NCI-H187 (cell line): ENCODE measurements at places on chromosomes 3 and 15.
A peak's percentile ranks its signal among the peaks of the same experiment; 100 is the strongest.

- DNase-seq, result no peak
These were observed 14.5 kb downstream of the TKT start for GRCh38 chr3:53240989-53241972.

DNA sequence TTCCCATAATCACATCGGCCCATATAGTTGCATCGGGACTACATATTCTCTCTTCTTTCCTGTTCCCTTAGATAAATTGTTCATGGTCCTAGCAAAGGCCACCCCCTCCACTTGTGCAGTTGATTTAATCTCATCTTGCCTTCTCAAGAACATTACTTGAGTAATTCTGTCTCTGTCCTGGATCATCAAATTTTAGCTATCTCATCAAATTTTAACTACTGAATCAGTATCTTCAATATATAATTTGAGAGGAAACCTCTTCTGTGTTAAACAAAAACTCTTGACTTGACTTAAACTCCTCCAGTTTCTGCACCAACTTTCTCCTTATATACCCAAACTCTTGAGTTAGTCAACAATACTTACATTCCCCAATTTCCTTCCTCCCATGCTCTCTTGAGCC is 4.2 kb upstream of the PRR23B start:
- DNase-seq, result no peak

- no peak for DNase-seq
These were observed 49.9 kb downstream of the CHRD start for GRCh38 chr3:184429786-184430185.

DNA sequence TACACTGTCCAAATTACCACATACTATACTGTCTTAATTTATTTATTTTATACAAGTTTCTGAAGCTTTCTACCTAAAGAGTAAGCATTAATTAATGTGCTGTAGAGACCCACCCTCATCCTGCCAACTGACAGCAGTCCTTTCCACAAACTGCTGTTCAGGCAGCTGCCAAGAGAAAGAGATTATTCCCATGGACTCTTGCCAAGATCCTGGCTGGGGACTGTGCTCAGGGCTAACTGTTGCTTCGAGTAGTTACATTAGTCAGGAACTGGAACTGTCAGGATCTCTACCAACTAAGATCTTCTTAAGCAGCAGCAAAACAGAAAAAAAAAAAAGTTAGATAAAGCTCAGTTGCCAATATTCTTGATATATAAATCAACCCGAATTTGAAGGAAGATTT is 398.8 kb downstream of the MECOM start:
- DNase-seq, result no peak

- no peak for DNase-seq
These were observed 29.0 kb upstream of the SLC2A2 start for GRCh38 chr3:171055336-171056178.

DNA sequence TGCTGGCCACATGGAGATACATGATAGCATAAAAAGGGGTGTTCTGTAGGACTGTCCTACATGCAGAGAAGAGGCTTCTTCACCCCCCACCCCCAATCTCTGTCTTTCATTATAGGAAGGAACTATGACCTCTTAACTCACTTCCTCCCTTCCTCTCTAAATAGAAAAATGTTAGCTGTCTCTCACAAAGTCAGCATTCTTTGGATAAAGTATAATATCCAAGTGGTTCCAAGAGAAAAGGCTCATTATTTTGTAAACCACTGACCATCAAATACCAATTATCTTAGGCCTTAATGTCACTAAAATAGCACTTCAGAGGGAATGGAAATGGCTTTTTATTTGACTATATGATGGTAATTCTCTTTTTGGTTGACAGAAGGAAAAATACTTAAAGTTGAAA is 95.3 kb upstream of the SLC2A2 start:
- no peak for DNase-seq

DNA sequence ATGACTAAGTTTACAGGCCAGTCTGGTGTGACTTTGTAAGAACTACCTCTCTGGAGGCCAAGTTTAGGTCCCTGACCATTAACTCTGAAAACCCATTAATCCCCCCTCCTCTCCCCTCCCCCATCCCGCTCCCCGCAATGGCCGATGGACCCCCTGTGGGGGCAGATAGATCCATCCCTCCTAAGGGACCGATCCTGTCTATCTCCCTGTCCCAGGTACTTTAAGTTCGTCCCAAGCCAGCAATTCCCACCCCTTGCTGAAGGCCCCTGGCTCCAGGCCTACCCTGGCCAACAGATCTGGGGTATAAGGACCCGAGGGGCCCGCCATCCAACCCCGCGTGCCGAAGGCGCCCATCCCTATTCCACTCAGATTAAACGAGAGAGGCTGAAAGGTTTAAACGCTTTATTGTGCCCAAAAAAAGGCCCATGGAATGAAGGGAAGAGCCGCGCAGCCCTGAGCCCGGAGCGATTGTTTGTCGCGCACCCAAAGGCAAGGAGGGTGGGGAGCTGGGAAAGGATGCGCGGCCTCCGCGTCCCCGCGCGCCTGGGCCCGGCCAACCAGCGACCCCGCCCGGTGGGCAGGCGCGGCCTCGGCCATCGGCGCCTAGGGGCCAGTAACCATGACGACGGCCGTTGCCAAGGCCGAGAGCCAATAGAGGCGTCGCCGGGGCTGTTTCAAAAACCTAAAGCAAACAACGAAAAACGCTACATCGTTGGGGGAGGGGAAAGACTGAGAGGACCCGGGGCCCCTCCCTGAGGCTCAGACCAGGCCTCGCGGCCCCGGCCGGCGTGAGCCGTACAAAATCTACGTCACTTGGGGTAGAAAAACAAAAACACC is 35.9 kb downstream of the HMCES start:
- DNase-seq, result peak; percentile 71

- DNase-seq, result no peak
These were observed 36.8 kb downstream of the ADCY5 start for GRCh38 chr3:123412076-123412475.

- no peak for DNase-seq
These were observed 36.3 kb downstream of the LRIG1 start for GRCh38 chr3:66464512-66464894.

DNA sequence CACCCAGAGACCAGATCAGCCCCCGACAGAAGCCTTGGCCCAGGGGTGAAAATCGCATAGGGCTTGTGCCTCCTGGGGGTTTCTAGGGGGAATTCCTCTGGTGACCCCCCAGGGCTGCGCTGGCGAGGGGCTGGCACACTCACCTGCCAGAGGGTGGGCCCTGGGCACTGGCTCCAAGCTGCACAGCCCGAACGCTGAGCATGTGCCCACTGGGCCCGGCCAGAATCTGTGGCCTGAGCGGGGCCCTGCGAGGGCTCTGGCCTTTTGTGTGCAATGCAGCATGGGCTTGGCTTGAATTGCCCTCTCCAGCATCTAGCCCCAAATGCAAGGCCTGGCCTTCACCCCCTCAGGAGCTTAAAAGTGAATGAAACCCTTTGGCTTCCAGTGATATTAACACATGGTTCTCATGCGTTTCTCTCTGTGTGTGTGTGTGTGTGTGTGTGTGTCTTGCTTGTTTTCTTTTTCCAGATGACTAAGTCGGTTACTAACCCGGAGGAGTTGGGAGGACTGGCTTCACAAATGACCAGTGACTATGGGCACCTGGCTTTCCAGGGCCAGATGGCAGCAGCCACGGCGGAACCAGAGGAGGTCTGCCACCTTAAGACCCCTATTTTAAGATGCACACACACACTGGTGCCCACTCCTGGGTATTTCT is 259.1 kb upstream of the TPM1 start:
- DNase-seq, result no peak

DNA sequence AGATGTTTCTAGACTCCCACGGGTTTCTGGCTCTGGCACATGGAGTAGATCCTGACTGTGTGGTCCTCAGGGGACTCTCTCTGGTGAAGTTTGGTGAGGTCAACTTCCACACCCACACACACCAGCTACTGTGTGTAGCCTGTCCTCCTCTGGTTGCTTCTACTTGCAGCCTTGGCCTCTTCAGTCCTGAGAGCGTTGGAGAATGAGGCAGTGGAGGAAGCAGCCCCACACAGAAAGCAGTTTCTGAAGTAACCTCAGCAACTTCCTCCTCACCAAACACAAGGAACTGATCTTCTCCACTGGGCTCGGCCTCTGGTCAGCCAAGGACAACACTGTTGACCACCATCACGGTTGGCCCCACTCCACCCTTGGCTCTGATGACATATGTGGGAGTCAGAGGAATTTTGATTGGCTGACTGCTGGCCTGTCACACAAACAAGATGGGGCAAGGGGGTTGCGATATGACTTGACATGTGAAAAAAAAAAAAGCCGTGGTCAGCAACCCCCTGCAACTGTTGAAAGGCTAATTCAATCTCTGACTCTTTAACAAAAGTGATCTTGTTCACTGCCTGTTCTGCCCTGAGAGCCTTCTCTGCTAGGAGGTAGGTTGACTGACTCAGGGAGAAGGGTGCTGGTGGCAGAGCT is 19.6 kb downstream of the CD86 start:
- DNase-seq, result no peak

GRCh38 chr15:48400086-48400485 is 68.9 kb downstream of the DUT start:
- no peak for DNase-seq

- no peak for DNase-seq
These were observed 806 bp downstream of the GOLM2 start for GRCh38 chr15:44289259-44289790.

GRCh38 chr15:74464216-74464615 is 3.3 kb upstream of the UBL7 start:
- no peak for DNase-seq

- no peak for DNase-seq
These were observed 15.7 kb upstream of the TIPARP start for GRCh38 chr3:156658732-156659090.

- DNase-seq, result no peak
These were observed 32.9 kb downstream of the DNAJB8 start for GRCh38 chr3:128433837-128434165.

- no peak for DNase-seq
These were observed 21.6 kb downstream of the ANAPC13 start for GRCh38 chr3:134464064-134464688.

DNA sequence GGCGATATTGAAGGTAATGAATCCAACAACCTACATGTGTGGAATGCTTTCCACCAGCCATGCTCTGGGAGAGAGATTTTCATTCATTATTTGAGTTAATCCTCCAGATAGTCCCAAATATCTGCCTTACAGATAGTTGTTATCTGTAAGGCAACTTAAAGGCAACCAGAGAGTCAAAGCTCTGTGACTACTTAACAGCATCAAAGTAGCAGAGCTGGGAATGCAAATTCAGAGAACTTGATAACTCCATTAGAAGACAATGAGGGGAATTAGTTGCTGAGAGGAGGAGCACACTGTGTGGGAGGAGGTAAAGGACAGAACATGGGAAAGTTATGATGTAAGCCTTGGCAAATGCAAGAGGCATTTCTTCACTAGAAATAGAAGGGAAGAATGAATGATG is 10.5 kb upstream of the CRBN start:
- no peak for DNase-seq

DNA sequence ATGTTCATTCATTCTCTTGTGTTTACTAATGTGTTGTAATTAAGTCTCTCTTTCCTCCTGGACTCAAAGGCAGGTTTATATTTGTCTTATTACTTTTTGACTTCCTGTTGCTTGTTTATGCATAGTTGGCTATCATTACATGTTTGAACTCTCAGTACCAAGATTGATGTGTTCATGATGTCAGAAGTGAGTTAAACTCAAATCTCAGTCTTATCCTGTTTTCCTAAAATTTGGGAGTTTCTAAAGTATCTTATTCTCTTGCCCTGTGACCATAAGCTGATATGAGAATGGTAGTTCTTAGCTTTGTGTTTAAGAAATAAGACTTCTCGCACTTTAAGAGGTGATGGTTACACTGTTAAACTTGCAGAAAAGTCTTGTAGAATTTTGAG is 5.2 kb downstream of the GLCE start:
- DNase-seq, result no peak

- no peak for DNase-seq
These were observed 85.1 kb upstream of the ZBTB20 start for GRCh38 chr3:115232167-115232566.

GRCh38 chr3:186287711-186288110 is 74.3 kb downstream of the DGKG start:
- no peak for DNase-seq

DNA sequence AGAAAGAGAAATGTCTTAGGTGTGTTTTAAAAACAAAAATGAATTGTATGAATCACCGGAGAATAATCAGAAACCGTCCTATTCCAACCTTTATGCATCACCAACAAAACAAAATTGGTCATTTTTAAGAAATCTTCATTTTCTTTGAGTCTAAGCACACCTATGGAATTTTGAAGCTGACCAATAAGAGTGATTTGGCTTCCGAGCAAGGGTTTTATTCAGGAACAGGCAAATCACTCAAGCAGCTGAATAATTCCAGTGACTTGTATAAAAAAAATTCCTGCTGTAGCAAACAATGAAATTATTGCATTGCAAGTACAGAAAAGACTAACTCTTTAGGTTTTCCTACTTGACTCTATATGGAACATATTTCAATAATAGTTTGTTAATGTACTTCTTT is 83.8 kb upstream of the FNDC3B start:
- DNase-seq, result no peak

- DNase-seq, result no peak
These were observed 630 bp downstream of the ATP6V1A start for GRCh38 chr3:113747283-113748046.

- no peak for DNase-seq
These were observed 15.5 kb upstream of the ATP8B4 start for GRCh38 chr15:50134524-50135024.

- DNase-seq, result no peak
These were observed 39.5 kb downstream of the ZNF710 start for GRCh38 chr15:90040618-90041017.

GRCh38 chr15:58056015-58056414 is 9.5 kb downstream of the ALDH1A2 start:
- no peak for DNase-seq

DNA sequence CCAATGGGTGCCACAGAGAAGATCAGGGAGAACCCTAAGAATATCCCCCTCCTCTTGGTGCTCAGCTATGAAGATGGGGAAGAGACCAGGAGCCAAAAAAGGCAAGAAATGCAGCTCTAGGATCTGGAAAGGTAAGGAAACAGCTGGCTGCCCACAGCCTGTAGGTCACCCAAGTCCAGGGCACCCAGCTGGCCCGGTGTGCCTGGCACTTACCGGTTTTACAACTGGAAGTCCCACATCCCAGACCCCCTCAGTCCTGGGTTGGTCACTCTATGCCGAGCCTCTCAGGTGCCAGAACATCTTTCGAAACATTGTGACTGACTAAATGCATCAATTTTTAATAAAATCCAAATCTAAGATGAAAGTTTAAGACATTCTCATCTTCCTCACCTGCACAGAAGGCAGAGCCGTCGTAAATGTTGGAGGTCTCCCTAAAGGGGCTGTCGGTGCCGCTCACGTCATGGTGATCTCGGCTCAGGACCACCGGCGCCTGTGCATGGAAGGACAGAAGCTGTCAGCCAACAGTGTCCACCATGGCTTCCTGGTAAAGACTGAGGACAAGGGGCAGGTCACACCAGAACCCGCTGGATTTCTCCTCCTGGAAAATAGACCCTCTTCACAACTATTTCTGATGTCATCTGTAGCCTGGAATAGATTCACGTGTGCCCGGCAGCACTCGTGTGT is 13.3 kb upstream of the ZXDC start:
- DNase-seq, result no peak

- no peak for DNase-seq
These were observed 45.6 kb upstream of the NMD3 start for GRCh38 chr3:161175506-161175905.
